NCI-H187 treated with DMSO at 0.1 percent for 48 hours (cell line): ENCODE measurements at places on chromosomes 2 and 18.

GRCh38 chr2:11346023-11346482, 1.6 kb upstream of the ROCK2 start:
- DNase-seq = no peak

DNA sequence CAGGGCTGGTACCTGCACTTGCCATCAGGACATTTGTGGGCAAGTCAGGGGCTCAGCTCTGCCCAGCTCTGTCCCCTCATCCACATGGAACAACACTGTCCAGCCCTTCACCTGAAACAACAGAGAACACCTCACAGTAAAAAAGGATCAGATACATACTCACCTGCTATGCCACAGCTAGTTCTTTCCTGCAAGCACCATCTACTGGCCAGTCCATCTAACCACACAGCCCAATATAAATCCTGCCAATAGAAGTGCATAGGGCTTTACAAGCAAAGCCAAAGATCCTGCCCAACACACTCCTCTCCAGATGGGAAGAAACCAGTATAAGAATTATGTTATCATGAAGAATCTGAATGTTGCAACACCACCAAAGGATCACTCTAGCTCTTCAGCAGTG, 52.2 kb upstream of the GALNT13 start:
- no peak for DNase-seq

DNA sequence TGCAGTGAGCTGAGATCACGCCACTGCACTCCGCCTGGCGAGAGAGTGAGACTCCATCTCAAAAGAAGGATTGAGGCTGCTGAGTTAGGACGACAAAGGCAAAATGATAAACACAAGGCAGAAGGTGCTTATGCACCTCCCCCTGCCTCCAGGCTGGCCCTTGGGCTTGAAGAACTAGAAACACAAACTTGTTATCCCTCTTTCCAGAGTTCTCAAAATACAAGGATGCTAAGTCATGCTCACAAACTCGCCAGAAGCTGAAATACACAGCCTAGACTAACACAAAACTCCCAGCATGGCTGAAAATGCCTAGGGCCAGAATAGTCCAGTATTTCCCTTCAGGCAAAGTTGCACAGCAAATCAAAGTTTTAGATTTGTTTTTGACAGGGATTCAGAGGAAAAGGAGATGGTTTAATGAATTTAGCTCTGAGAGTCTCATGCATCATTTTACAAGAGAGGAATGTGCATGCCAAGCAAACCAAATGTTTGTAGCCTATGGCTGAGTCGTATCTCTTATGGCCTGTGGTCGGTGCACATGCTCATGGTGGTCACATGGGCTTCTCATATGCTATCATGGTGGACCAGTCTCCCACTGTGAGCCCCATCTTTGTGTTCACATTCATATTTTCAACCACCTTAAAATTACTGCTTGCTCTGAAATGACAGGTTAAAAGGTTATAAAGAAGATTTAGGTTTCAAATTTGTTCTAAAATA, 16.2 kb upstream of the MREG start:
- DNase-seq = no peak

GRCh38 chr2:70552501-70553333, 909 bp downstream of the TGFA start:
- DNase-seq = no peak

- DNase-seq = no peak
These were observed 1.8 kb downstream of the ZCCHC2 start for GRCh38 chr18:62524440-62525200.

- no peak for DNase-seq
These were observed 134.0 kb downstream of the RAB3GAP1 start for GRCh38 chr2:135186054-135186453.

DNA sequence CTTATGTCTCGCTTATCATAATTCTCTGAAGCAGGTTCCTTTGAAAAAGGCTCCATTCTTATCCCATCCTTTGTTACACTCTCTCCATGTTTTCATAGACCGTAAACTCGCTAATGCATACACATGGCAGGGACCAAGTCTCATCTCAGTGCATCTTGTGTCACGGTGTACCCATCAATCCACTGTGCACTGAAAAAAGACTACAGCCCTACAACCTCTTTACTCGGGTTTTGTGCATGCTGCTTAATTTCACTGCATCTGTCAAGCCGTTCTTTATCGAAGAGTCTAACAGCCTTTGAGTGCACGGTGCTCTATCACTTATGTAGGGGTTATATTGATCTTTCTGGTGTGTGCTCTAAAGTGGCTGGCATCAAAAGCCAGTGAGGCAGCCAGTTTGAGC, 302.9 kb upstream of the ERBB4 start:
- no peak for DNase-seq

DNA sequence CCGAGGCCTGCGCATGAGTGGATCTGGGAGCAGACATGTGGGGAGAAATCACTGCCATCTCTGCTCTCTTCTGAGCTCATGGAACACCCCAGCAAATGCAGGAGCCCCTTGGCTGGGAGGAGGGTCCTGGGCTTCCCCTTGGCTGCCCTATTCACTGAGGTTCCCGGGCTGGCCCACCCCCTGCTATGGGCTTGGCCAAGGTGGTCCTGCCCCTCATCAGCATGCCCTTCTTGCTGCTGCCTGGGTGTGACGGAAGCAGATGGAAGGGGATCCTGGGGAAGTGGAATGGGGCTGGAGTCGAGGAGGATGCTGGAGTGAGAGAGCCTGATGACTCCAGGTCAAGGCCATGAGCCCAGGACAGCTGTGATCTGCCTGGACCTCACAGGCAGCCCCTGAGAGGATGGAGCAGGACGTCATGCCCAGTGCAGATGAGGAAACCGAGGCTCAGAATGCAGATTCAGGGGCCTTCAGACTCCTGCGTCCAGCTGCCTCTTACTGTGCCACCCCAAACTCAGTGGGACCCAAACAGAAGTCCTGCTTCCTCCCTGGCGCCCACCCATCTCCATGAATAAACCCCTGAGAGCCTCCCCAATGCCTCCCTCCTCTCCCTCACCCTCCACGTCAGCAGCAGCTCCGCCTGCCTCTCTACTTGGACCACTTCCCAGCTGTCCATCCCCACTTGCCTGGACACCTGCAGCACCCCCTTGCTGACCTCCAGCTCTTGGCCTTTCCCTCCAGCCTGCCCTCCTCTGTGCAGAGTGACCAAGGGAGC, 4.0 kb downstream of the SNED1 start:
- no peak for DNase-seq
